ELF-1 (cell line): ENCODE measurements at places on chromosomes 13 and 19.

DNA sequence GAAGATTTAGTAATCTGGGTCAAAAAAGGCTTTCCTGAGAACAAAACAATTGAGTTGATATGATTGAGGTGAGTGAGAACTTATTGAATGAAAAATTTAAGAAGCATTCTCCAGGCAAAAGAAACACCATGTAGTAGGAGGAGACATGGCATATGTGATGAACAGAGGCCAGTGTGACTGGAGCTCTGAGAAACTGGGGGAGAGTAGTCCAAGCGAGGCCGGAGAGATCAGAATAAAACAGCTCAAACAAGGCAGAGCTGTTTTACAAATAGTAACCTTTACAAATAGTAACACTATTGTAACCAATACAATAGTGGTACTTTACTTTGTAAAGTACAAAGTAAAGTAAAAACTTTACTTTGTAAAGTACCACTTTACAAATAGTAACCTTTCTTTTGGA, 1159.1 kb downstream of the PCDH9 start:
- DNase-seq = no peak

DNA sequence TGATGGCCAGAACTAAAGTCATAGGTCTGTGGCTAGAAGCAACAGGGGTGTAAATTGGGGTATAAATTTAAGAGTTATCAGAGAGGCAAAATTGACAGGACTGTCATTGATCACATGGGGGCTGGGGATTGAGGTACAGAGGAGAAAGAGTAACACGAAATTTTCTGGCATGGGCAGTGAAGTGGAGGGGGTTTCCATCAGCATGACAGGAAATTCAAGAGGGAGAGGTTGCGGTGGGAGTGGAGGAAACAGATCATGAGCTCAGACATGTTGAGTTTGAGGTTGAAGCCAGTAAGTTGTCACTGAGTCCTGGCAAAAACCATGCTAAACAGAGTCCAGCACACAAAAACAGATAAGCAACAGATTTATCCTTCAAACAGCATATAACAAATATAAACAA, 192.1 kb upstream of the TSC22D1 start:
- no peak for DNase-seq

GRCh38 chr13:59978862-59979261, 184.9 kb downstream of the DIAPH3 start:
- no peak for DNase-seq

- DNase-seq = no peak
Observed at GRCh38 chr19:57437931-57438330, 2.8 kb downstream of the ZNF749 start.

- DNase-seq = no peak
Observed at GRCh38 chr13:36847606-36848005, 28.6 kb downstream of the RFXAP start.

DNA sequence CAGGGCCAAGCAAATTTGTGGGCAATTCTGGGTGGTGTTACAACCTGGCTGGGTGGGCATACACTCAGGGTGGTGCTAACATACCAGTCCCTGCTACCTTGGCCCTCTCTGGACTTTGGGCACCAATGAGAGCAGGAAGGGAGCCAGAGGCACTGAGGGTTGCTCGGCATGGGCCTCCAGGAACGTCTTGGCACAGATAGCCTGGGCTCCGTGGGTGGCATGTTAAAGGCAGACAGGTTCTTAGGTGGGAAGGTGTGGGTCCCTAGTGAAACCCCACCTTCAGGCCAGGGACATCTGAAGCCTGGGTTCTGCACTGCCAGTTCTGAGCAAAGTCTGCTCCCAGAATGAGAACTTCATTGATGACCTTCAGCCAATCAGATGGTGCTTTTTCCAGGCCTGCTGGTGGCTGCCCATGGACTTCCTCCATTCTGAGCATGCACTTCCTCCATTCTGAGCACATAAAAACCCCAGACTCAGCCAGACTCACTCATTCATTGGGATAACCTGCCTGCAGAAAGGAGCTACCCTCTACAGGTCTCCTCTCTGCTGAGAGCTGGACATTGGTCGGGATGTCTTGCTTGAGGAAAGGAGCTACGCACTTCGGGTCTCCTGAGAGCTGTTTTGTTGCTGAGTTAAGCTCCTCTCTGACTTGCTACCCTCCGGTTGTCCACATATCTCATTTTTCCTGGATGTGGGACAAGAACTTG, 2567.1 kb downstream of the PCDH9 start:
- DNase-seq = no peak

GRCh38 chr13:40966298-40966697, 52.8 kb downstream of the ELF1 start:
- no peak for DNase-seq

- no peak for DNase-seq
Observed at GRCh38 chr13:98366959-98367358, 189.9 kb upstream of the RNF113B start.

DNA sequence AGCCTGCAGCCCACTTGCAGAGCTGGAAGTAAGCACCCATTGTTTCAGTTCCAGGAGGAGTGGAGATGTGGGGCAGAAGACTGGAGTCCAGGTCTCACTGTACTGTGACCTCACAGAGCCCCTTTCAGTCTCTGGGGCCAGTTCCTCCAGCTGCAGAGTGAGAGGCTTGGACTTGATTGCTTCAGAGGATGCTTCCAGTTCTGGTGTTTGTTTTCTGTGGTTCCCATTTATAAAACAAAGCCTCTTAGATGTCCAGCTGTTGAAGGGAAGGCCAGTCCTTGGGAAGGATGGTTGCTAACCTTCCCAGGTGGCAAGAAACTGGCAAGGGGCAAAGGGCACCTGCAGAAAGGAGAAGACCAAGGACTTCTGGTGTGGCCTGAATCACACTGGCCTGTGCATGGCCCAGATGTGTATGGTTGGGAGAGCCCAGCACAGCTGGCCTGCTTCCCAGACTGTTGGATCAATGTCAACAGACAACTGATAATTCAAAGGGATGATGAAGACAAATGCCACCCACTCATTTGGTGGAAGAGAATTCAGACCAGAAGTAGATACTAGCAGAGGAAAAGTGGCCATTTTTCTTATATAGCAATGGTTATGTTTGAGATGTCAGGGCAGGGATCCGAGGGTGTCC, 218.5 kb downstream of the ZNF536 start:
- DNase-seq = no peak

GRCh38 chr13:26500618-26501320, 56.7 kb upstream of the WASF3 start:
- DNase-seq = no peak

- DNase-seq = no peak
Observed at GRCh38 chr13:110010404-110011138, 224.2 kb upstream of the IRS2 start.

- DNase-seq = no peak
Observed at GRCh38 chr19:43675269-43675879, 5.4 kb upstream of the PLAUR start.

DNA sequence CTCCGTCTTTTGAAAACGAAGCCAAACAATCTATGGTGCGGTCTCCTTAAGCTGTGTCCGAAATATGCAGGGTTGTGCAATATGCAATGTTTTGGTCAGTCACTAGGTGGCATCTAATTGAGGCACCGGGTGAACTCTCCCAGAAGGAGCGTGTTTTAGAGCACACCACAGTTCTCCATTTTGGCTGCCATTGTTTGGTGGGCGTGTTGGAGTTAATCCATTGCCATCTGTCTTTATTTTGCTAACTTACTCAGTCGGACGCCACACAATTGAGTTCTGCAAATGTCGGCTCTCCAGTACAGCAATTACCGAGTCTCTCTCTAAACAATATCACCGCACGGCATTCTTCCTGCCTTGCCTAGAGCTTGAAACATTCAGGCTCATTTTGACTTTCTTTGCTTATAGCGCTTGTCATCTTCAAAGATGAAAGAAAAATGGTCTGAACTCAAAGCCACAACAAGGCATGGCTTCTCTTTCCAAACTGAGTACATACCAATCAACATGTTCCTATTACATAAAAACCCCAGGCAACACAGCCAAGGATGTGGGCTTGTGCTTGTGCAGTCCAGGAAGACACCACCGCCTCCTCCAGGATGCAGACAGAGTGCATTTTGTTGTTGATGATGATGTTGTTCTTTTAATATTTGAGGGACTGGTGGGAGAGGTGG, 182.0 kb upstream of the SERP2 start:
- DNase-seq = peak; percentile 74

GRCh38 chr13:106917024-106917571, 349.2 kb upstream of the ARGLU1 start:
- DNase-seq = peak; percentile 48

DNA sequence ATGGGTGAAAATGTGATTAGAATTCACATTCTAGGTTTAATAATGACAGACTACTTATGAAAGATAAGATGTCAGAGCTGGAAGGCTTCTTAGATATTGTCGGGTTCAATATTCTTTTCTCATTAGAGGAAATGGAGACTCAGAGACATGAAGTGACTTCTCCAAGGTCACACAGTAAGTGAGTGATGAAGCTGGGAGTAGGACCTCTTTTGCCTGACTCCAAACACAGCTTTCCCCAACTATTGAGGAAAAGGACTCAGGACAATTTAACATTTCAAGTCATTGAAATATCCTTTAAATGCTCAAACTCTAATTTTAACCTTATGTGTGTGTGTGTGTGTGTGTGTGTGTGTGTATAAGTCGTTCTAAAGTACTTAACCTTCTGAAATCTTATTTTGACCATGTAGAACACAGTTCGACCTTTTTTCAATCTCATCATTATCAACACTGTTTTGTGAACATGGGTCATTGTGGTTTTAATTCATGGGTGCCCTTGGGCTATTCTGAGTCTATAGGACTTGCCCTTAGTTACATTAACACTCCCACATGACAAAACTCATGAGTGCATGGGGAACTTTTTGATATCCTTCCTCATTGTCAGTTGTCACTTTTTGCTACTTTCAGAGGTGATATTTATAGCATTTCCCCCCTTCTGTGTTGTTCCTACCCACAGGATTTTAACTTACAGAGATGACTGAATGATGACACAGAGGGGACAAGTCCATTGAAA, 53.0 kb downstream of the LRCH1 start:
- DNase-seq = no peak

DNA sequence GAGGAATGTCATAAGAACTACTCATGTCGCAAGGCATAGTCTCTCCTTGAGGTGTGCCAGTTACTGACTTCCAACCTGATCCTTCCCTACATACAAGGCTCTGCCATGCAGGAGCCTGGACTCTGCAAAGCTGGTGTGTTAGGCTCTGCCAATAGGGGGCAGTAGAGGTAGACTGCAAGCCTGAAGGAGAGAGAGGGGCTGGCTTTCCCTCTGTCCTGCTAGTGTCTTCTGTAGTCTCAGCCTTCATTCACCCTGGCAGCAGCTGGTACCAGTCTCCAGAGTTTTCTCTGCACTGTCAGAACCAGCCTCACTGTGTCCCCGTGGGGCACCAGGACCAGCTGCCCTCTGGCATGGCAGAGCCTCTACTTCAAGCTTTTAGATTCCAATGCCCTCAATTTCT, 14.5 kb downstream of the SHISA2 start:
- peak; percentile 75 for DNase-seq

- no peak for DNase-seq
Observed at GRCh38 chr19:5895890-5896289, 7.7 kb downstream of the NDUFA11 start.

- no peak for DNase-seq
Observed at GRCh38 chr13:63287926-63288325, 1872.3 kb upstream of the PCDH20 start.
